Effector CD4-positive, alpha-beta T cell (primary cell): ENCODE measurements at places on chromosomes 2 and 18.
A peak's percentile ranks its signal among the peaks of the same experiment; 100 is the strongest.

DNA sequence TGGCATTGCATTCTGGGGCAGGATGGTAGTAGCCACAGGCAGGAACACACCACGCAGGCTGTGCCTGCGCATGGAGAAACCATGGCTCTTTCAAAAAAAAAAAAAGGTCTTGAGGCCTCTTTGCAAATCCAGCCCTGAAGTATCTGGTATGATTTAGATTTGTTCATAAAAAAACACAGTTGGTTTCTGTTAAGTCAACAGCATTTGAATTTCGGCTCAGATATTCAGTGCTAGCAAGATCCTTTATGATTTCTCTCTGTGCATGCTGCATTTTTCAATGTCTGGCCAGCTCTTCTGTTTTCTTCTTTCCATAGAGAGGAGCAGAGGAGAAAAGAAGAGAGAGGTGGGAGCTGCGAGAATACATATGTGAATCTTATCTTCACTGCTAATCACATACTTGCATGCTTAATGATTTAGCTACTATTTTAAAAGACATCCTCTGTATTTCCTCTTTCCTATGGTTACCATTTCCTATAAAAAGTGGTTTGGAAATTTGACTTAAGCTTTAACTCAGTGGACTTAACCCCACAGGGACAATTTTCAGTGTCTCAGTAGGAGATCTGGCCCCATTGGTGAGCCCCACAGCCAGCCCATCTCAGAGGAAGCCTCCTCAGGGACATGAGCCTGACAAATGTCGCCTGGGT, 214.3 kb upstream of the APCDD1 start:
- DNase-seq = no peak

GRCh38 chr2:660586-661359, 16.4 kb downstream of the TMEM18 start:
- DNase-seq = no peak

DNA sequence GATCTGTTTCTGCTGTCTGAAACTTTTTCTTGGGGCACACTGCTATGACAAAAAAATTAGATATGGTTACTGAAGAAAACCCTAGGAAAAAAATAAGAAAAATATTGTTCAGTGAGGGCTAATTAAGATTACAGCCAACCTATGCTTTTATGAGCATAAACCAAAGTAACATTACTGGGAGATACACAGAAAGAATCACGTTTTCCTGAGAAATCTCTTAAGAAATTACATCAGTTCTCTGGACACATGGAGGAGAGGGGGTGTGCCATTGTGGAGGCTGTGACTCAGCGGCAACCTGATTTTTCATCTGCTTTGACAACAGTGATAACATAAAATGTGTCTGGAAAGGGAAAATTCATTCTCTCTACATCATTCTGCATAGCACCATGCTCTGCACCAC, 13.4 kb upstream of the NMI start:
- no peak for DNase-seq

- DNase-seq = no peak
Observed at GRCh38 chr2:229162015-229162414, 109.1 kb downstream of the PID1 start.

DNA sequence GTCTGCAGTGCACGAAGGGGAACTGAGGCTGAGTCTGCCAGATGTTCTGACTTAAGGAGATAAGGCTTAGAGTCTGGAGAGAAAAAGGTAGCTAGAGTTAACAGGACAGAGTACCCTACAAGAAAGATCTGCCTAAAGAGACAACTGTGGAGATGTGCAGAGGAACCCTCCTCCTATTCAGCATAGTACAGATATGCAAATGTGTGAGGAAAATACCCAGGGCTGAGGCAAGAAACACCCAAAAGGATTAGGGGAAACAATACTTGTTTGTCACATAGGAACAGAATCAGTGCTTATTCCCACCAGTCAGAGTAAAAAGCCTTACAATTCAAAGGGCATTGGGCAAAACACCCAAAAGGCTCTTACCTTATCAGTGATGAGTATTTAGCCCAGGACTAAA, 67.8 kb downstream of the SS18 start:
- no peak for DNase-seq

- peak; percentile 54 for DNase-seq
Observed at GRCh38 chr2:25274868-25275574, 66.7 kb downstream of the DNMT3A start.
